ENCODE measurements at places on chromosomes 5 and 9.

DNA sequence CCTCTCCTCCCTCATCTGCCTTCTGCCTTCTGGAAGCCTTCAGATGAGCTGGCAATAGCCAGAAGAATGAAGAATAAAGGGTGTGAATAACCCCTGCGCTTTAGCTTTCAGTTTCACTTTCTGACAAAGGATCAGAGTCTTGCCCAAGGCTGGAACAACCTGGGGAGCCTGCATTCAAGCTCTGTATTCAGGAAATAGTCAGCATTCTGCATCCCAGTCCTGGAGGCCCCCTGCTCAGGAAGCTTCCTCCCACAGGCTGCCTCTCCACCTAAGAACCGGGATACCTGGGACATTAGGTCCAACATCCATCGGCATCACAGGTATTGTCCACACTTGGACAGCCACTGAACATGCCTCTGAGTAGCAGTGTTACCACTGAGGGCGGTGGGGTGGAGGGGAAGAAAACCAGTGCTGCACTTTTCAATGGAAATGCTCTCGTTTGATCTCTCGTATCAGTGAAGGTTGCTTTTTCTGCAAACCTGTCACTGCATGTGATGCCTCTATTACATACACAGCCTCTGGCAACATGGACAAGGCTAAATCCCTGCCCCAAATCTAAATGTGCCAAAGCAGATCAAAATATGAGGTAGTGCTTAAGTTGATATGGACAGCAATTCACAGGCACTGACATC, 39.8 kb upstream of the ACO1 start:
- no peak for DNase-seq

GRCh38 chr5:156835905-156836304, 14.2 kb upstream of the PPP1R2B start:
- no peak for DNase-seq

- no peak for DNase-seq
Observed at GRCh38 chr5:174464504-174465165, 259.7 kb upstream of the MSX2 start.

DNA sequence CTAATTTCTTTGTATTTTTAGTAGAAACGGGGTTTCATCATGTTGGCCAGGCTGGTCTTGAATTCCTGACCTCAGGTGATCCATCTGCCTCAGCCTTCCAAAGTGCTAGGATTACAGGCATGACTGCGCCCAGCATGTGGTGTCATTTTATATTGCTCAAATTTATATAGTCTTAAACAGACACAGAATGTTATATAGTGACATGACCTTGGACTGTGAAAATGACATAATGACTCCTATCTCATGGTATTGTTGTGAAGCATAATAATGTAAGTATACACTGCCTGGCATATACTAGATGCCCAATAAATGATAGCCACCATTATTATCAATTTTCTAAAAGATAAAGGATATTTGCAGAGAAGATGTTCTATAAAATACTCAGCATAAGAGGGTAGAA, 177.2 kb upstream of the TBCA start:
- DNase-seq = no peak

DNA sequence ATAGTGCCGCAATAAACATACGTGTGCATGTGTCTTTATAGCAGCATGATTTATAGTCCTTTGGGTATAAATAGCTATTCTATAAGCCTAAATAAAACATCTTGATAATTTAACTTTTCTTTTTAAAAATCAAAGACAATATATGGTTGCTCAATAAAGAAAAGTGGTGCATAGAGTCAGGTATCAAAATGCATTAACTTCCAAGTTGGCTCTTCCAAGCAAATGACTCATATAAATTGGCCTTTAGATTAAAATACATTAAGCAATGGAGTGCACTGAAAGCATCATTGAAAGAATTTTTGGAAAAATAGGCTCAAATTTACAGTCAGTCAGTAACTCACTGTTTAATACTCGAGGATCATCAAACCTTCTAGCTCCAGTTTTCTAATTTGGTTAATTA, 106.6 kb downstream of the PLCXD3 start:
- DNase-seq = no peak

DNA sequence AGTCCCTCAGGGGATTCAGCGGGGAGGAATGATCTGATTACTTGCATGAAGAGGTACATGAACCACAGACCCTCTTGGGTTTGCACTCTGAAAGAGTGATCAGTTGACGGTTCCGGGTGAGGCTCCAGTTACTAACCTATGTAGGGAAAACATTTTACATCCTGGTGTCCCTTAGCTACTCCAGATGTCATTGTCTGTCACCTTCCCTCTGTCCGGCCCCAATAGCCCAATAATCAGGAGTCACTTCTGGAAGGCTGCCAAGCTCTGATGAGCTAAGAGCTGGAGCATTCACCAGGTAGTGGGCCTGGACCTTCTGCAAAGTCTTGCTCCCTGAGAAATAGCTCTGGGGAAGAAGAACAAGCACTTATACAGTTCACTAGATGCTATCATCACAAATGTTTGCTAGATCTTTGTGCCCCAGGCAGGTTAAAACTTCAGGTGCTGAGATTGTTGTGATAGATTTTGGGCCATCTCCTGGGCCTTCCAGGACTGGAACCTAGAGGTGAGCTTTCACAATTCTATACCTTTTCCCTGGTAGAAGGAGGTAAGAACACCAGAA, 64.5 kb downstream of the ENTREP1 start:
- DNase-seq = no peak

DNA sequence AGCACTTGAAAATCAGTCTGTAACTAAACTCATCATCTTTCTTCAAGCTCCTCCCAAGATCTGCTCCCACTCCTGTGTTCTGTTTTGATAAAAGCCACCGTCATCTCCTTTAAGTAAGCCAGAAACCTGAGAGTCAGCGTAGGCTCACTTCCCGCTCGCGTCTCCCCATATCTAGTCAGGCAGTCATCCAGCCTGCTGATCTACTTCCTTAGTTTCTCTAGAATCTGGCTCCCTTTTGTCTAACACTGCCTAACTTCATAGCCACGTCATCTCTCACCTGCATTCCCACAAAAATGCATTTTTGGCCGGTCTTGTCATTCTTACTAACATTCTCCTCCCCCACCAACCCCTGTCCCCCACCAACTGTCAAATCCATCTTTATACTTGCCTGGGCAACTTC, 3.0 kb upstream of the TJP2 start:
- DNase-seq = no peak

GRCh38 chr5:121296356-121296755, 555.3 kb upstream of the FTMT start:
- no peak for DNase-seq

- DNase-seq = no peak
Observed at GRCh38 chr5:119328753-119329602, 26.8 kb upstream of the TNFAIP8 start.

Data from activated CD4-positive, alpha-beta T cell treated with anti-CD3 and anti-CD28 coated beads for 24 hours (primary cell).